NCI-H1436 treated with DMSO at 0.1 percent for 48 hours (cell line): ENCODE measurements at places on chromosomes 16 and 17.

DNA sequence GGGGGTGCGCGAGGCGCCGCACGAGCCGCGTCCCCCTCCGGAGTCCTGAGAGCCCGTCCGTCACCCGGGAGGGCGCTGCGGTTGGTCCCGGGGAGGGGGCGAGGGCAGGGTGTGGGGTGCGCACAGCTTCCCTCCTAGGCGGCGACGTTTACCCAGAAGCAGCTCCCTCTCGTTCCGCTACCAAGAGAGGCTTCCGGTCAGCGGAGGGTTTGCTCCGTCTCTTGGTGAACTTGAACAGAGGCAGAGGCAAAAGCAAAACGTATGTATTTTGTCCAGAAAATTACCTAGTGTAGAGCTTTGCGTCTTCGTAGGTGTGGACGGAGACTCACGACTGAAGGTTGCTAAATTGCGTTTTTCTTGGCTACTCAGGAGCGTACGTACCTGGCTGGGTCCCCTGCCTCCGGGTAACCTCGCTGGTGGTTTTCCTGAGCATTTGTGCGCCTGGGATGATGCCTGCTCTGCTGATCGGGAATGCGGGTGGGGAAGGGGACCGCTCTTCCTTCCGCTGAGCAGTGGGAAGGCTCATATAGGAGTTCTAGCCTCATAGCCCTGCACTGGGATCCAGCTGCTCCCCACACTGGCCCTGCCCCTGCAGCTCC is 833 bp downstream of the WSCD1 start:
- no peak for DNase-seq

DNA sequence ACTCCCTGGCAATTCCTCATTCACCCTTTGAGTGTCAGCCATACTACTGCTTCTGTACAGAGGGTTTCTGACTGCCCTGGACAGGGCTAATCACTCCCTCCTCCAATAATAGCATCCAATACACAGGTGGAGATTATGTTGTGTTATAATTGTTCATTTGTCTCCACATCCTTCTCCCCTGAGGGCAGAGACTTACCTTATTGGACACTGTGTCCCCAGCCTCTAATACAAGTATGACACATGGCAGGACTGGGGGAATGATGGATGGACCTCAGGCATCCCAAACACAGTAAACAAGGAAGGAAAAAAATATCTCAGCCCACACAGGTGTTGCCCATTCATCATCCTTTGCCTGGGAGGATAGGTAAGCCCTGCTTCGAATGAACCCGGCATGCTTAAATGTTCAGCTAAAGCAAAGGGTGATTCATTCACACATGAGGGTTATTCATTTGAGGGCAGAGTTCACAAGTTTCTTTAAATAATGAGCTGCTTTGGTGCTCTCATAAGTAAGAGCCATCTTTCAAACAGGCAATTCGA is 34.8 kb downstream of the MMD start:
- no peak for DNase-seq

DNA sequence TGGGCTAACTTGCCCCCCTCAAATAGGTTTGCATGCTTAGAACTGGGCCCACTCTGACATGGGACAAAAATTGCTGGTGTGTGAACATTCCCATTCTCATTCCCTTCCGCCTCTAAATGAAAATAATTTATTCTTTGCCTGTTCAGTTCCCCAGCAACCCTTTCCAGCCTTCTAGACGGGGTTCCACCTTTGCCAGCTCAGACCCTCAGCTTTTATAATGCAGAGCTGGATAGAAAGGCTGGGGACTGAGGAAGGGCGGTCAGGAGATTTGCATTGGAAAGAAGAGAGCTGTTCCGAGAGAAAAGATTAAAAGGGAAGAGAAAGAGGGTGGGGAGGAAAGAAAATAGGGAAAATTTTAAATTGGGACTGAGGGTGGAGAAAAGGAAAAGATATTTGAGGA is 151.1 kb upstream of the WSCD1 start:
- DNase-seq: no peak

GRCh38 chr16:79247386-79247785 is 353.2 kb downstream of the MAF start:
- DNase-seq: no peak

DNA sequence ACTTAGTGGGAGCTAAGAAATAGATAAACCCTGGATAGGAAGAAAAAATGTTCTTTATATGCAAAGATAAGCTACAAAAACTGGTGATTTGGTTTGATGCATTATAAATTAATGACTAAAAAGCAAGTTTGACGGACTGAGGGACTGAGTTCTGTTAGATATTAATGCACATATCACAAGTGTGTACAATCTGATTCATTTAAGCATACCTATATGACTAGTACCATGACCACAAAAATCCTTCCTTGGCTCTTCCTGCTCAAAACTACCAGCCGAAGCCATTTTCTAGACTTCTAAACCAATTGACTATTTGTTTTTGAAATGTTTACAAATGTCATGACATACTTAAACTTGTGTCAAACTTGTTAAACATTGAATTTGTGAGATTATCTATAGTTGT is 374.5 kb upstream of the MON1B start:
- no peak for DNase-seq

DNA sequence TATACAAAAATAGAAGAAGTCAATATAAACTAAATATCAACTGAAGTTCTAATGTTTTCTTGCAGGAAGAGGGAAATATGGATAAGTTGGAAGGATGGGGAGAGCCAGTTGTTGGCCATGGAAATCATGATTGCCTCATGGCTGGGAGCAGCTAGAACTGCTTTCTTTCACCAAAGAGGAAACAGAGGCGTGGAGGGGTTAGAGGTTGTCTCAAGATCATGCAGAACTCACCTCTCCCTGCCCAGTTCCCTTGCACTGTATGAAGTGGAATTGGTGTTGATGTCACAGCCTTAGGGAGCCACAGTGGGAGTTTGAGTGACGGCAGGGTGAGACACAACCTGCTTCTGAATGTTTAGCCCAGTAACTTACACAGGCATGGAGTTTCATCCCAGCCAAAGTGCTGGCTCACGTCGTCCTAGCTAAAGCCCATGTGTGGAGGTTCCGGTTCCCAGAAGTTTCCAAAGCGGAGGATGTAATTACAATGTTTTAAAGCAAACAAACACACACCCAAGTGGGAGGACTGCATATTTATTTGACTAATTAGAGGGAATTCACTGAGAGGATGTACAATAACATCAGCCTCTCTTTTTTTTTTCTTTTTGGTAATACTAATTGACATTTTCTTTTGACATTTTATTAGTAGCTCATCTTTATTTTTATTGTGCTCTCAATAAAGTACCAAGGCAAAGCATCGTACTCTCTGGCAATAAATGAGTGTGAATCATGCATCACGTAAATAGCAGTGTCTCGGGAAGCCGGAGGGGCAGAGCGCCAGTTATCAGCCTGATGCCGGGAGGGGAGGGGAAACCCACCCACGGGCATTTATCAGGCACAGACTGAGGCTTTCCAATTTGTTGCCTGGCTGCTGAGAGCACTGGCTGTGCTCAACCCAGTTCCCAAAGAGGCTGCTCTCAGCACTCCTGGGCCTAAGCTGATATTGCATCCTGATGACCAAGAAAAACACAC is 118.7 kb upstream of the CDH5 start:
- DNase-seq: no peak

DNA sequence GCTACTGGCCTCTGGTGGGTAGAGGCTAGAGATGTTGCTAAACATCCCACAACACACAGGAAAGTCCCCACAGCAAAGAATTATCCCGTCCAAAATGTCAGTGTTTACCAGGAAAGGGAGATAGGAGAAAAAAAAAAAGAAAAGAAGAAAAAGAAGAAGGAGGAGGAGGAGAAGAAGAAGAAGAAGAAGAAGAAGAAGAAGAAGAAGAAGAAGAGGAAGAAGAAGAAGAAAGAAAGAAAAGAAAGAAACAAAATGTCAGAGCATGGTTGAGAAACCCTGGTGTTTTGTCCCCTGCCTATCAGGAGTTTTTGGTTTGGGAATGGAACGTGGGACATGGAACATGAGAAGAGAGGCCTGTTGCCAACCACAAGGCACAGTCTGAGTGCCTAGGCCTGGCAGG is 2.4 kb downstream of the TMEM95 start:
- no peak for DNase-seq

DNA sequence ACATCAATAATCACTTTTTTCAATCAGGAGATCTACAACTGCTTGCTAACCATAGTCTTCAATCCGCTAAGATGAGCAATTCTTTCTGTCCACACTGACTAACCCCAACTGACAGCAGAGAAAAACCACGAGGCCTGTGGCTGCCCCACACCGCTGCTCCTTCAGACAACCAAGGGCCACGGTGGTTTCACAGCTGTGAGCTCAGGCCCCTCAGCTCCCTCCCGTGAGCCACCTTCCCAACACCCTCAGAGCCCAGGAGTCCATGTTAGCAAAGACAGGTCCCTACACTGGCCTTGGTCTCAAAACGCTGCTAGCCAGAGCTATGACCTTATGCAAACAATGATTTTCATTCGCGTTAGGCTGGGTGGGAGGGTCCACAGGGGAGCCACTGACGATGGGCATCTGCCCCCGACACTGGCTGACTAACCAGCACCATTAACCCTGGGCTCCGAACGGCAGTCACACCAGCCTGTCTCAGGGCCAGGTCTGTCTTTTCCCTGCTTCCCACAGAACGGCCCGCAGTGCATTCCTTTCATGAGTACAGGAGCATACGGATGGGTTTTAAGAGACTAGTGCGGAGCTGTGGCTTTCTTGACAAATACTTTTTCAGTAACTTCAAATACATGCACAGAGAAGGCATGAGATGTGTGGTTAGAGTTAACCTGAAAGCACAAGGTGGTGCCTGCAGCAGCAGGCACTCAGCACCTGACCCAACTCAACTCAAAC is 67.3 kb downstream of the ANKRD11 start:
- no peak for DNase-seq

- no peak for DNase-seq
Measured at GRCh38 chr16:11783319-11784037, 13.6 kb downstream of the ZC3H7A start.

- DNase-seq: no peak
Measured at GRCh38 chr17:32903774-32904673, 23.9 kb upstream of the TMEM98 start.
